Stimulated activated CD4-positive, alpha-beta T cell treated with anti-CD3 and anti-CD28 coated beads, Interleukin-1b, Interleukin-23, amount 100 ng/mL, for 1 hour (primary cell): ENCODE measurements at places on chromosomes 7 and 10.

GRCh38 chr7:33412331-33412730 lies 283.0 kb downstream of the BBS9 start:
- no peak for DNase-seq

DNA sequence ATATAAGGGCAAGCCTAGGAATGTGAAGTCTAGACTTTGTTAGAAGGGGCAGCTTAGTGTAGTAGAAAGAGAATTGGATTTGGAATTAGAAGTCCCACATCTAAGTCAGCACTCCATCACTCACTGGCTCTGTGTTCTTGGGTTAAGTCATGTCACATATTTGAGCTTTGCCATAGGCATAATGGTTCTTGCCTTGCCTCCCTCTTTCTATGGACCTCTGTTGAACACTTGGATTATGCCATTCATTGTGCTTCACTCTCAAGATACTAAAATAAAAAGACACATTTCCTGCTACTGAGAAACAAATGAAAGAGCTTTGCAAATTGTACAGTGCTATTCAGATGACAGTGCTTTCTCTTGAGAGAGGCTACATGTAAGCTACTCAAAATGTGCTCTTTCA lies 35.9 kb downstream of the SEC23IP start:
- no peak for DNase-seq

GRCh38 chr10:31820096-31820495 lies 108.5 kb downstream of the ARHGAP12 start:
- DNase-seq, result no peak

DNA sequence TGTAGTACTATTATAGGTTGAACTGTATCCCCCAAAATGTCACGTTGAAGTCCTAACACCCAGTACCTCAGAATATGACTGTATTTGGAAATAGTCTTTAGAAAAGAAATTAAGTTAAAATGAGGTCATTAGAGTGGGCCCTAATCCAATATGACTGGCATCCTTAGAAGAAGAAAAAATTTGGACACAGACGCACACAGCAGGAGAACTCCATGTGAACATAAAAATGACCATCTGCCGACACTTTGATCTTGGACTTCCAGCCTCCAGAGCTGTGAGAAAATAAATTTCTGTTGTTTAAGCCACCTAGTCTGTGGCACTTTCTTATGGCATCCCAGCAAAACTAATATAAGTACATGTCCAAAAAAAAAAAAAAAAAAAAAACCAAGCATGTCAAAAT lies 225.8 kb downstream of the PARD3 start:
- no peak for DNase-seq

DNA sequence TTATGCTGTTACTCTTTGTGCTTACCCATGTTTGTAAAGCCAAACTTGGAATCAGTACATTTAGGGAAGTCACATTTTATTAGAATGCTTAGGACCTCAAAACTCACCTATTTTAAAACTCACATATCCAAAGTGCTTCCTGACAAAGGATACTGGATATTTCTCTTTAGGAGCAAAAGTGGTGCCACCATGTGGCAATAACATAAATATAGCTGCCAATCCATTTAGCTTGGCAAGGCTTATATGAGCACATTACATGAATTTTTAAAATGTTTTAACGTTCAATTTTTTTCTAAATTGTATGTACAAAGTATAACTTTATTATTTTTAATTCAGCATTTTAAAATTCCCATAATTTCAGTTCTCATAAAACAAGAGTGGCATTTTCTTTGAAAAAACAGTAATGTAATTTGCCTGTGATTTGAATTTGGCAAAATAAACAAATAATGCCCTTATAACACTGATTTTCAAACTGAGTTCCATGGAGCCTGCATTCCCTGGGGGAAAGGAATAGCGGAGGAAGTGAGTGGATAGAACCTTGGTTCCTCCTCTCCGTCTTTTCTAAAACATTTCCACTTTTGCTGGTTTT lies 75.4 kb downstream of the HDAC9 start:
- no peak for DNase-seq

- no peak for DNase-seq
These were observed 627 bp upstream of the FLNC start for GRCh38 chr7:128829391-128830166.

DNA sequence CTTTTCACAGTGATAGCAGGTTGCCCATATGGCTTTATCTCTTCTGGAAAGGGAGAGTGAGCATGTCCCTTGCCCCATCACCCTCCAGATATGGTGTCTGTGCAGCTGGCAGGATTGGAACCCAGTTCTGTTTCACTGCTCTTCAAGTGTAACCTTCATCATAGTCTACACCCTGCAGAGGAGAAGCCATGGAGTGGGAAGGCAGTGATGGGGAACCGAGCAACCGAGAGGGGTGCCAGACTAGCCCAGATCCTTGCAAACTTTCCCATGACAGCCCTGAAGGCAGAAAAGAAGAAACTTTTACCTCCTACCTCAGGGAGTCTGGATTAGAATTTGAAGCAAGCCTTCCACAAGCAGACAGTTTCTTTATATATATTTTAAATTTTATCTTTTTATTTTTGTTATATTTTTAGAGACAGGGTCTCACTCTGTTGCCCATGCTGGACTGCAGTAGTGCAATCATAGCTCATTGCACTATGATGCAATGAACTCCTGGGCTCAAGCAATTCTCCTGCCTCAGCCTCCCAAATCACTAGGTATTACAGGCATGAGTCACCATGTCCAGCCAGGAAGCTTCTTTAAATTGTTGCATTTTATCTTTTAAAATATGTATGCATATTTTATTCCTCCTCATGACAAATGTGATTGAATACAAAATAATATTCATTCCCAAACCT lies 133.3 kb downstream of the KCNMA1 start:
- no peak for DNase-seq

- no peak for DNase-seq
These were observed 29.0 kb upstream of the GNA12 start for GRCh38 chr7:2873146-2873545.

GRCh38 chr10:108360187-108360586 lies 1195.7 kb upstream of the SORCS1 start:
- no peak for DNase-seq

DNA sequence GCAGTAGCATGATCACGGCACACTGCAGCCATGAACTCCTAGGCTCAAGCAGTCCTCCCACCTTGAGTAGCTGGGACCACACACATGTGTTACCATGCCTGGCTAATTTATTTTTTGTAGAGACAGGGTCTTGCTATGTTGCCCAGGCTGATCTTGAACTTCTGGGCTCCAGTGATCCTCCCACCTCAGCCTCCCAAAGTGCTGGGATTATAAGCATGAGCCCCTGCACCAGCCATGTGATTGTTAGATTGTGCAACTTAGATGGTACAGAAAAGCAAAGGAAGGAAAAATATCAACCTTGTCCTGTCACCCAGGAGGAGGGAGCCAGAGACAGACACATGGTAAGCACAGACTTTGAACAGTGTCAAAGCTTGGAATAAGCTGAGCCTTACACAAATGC lies 73.5 kb downstream of the CCNY start:
- no peak for DNase-seq
